GM03348 (cell line): ENCODE measurements at places on chromosomes 16 and 17.
A peak's percentile ranks its signal among the peaks of the same experiment; 100 is the strongest.

GRCh38 chr17:72204742-72205141, 83.9 kb downstream of the SOX9 start:
- DNase-seq = no peak

DNA sequence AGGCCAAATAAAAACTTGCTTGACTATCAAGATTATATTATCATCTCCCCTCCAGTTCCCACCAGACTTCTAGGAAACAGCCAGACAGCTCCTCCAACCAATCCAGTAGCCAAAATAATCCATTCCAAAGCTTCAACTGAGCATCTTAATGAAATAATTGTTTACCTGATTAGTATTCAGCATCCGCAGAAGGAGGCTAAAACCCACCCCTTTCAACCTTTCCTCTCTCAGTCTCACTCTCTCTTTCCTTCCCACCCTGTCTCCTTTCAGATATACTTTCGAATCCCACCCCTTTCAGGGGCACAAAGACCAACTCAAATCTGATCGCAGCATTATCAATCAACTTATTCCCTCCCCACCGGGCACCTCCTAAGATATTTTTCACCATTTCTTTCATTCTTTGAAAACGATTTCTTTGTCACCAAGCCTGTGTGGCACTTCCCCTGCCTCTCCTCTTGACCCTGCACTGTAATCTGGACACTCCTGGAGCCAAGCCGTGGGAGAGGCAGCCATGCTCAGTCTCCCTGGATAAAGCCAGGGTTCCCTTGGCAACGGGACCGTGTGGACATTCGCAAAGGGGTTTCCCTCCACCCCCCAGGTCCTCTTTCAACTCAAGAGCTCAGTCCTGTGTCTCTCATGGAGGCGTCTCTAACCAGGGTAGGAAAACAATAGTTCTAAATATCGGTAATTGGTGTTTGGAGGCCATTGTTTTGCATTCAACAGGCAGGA, at the start of gene ANKFN1:
Gene ANKFN1, plus strand, starts transcription at position 602 of the 729 bp plus-strand sequence. CDS start 59,193 bp downstream, outside the sequence.
- no peak for DNase-seq

DNA sequence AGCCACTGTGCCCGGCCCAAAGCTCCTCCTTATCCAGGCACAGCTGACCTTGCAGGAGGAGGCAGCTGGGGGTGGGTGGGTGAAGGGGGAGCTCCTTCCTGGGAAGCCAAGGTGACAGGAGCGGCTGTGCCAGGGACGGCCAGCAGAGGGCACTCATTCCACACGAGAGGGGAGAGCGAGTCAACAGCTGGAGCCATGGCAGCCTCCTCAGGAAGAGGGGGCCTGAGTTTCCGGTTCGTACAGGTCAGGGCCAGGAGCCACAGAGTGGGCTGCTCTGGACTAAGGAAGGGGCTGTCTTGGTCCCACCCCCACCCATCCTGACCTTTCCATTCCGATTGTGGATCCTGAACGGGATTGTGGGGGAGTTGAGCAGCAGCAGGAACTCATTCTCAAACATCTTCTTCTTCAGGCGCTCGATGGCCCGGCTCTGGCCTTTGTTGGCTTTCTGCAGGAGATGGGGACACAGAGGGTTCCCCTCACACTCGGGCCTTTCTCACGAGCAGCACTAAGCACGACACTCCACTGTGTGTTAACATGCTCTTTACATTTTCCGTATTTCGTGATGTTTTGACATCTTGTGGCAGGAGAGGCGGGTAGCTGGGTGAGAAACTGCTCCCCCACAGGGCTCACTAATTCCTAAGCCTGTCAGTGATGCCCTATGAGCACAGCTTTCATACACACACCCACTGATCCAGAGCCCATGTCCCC, 61.6 kb downstream of the TIMM22 start:
- peak; percentile 51 for DNase-seq

- no peak for DNase-seq
These were observed 21.3 kb downstream of the SNX20 start for GRCh38 chr16:50659806-50660205.

- no peak for DNase-seq
These were observed 18.4 kb downstream of the ZNF668 start for GRCh38 chr16:31055613-31056012.

DNA sequence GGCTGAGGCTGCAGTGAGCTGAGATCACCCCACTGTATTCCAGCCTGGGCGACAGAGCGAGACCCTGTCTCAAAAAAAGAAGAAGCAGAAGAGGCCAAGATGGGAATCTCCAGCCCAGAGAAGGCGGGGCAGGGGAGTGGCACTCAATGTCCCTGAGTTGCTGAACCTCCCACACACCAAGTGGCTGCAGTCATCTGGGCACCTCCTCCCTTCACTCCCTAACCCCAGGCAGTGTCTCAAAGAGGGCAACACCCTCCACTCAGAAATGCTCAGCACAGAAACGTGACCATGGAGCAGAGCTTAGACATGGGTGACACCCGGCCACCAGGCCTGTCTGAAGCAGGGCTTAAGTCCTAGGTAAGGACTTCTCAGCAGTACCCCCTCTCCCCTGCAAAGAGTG, 36.3 kb upstream of the BCAR1 start:
- DNase-seq = no peak

GRCh38 chr17:27384261-27384701, 72.0 kb upstream of the KSR1 start:
- peak; percentile 90 for DNase-seq

DNA sequence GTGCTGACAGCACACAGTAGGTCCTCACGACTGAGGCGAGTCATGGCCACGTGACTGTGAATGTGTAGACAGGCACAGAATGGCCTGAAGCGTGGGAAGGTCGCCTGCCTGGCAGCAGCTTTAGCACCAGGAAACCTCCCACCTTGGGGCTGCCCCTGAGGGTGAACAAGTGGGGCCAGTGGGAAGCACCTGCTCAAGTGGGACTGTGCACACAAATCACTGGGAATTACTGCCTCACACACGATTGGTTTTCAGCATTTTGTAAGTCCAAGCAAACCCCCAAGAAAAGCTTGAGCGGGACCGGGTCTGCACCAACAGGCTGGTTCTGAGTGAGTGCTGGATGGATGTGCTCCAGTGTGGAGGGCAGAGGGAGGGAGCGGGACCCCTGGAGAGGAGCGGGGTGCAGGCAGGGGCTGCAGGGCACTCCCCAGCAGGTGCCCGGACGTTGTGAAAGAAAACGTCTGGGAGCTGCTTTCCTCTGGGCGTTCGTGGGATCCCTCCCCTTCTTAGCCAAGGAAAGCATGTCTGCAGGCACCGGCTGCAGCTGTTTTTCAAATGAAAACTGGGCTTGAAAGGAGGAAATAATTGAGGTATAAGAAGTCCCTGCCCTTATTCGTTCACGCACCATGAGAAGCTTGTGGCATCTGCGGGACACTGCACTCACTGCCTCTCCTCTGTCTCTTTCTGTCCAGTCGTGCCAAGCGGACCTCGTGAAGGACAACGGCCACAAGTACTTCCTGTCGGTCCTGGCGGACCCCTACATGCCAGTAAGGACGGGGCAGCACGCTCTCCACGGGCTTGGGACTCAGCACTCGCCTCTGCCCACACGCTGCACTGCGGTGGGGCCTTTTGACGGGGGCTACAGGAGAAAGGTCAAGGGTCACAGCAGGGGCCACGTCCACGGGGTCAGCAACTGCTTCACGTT, 111.7 kb upstream of the CHMP6 start:
- no peak for DNase-seq

DNA sequence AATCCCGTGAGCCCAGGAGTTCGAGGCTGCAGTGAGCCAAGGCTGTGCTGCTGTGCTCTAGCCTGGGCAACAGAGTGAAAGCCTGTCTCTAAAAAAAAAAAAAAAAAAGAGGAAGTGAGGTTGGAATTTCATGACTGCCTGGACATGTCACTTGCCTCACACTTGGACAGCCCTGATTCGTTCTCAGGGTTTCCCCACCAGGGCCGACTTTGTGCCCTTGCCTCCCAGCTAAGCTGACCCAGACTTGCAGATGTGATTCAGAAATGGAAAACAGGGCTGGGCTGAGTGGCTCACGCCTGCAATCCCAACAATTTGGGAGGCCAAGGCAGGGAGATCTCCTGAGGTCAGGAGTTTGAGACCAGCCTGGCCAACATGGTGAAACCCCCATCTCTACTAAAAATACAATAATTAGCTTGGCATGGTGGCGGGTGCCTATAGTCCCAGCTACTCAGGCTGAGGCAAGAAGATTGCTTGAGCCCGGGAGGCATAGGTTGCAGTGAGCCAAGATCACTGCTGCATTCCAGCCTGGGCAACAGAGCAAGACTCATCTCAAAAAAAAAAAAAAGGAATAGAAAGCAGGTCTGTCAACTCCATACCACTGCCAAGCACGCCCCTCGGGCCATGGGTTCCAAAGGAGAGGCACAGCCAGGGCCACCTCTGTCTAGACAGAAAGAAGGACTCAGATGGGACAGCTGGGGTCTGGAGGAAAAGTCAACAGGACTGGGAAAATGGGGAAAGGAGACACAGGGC, 46.9 kb downstream of the SOCS1 start:
- no peak for DNase-seq

GRCh38 chr17:66941773-66942450, 22.6 kb upstream of the CACNG4 start:
- no peak for DNase-seq

DNA sequence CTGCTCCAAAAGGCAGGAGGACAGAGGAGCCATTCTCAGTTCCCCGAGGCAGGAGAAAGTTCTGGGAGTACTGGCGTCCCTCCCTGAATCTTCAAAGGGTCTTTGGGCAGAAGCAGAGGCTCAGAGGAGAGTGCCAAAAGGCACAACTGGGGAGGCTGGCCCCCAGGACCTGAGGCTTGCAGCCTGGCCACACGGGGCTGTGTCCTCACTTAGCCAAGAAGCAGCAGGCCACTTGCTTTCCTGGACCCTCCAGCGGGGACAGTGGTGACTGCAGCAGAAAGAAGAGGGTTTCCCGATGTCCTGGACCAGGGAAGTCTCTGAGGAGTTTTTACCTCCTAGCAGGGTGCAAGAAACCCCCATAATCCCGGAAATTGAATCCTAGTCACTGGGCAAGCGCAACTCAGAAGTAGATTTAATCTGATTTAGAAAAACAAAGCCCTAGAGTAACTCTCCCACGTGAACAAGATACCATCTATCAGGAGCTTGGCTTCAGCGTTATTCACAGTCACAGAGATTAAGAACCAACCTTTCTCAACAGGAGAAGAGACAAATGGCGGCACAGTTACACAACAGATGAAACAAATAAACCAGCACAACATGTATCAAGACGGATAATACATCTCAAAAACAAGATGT, 25.5 kb upstream of the BCO1 start:
- no peak for DNase-seq

- DNase-seq = peak; percentile 18
These were observed 25.2 kb upstream of the CFAP20 start for GRCh38 chr16:58154345-58154744.
